ENCODE measurements at places on chromosomes 7 and 10.

GRCh38 chr7:102895602-102896001 lies 17.2 kb upstream of the LRRC17 start:
- no peak for DNase-seq

- no peak for DNase-seq
Observed at GRCh38 chr7:25726170-25726780, 425.7 kb upstream of the NFE2L3 start.

DNA sequence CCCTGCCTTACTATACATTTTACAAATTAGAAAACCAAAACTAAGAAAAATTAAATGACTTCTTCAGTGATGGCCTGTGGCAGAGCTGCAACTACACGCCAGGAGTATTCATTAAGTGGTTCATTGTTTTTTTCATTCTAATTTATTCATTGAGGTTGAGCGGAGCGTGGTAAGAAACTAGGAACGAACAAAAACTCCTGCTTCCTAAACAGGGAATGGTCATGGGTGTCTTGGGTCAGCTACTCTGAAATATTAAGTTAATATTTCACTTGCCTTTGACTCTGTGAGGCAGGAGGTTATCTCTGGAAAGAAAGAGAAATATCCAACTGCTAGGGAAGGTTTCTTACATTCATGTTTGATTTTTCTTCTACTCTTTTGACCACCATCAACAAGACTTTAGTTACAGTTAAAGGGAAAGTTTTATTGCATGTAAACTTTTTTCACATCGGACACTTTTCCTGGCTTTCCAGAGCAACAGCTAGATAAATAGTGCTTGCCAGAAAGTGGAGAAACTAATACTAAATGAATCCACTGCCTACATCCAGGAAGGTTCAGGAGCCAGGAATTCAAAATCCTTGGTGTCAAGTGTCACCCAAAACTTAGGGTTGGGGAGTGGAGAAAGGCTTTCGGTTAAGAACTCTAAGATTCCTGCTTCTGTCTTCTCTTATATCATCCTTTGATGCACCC lies 896 bp upstream of the GNG11 start:
- DNase-seq: no peak

DNA sequence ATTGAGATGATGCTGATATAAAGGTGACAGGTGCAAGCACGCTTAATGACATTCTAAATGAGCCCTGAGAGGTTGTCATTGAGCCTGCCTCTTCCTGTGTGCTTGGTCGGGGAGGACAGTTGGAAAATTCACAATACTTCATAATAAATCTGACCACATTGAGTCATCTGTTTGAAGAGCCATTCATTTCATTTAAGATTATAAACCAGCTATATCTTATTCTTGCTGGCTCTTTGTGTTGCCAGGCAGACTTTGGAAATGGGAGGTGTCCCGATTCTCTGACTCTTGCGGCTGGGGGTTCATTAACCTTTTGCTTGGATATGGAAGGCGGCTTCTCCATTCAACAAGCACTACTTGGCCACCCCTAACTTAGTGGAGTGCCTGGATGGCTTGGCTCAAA lies 198.2 kb downstream of the FANK1 start:
- DNase-seq: no peak

- DNase-seq: no peak
Observed at GRCh38 chr7:132542895-132543294, 33.4 kb downstream of the PLXNA4 start.

DNA sequence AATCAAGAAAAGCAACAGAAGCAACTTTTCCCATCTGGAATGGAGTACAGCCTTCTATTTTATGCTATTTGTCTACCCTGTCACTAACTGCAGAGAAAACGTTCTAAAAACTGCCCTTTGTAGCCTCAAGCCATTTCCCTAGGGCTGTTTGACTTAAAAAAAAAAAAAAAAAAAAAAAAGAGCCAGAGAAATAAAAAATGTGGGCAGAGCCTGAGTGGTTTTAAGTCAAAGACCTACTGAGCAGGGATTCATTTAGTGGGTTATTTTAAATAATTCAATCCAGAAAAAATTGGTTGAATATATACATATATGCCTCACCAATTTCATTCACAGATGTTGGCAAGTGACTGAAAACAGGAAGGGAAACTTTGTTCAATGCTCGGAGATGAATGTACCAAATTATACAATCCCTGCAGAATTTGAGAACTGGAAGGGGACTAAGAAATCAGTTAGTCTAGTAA lies 75.2 kb downstream of the PPP1R3C start:
- no peak for DNase-seq

- DNase-seq: no peak
Observed at GRCh38 chr7:121016966-121017365, 28.5 kb downstream of the CPED1 start.

GRCh38 chr10:52232561-52233350 lies 81.3 kb upstream of the DKK1 start:
- DNase-seq: peak; percentile 38

- no peak for DNase-seq
Observed at GRCh38 chr7:157475095-157475494, 138.3 kb downstream of the DNAJB6 start.

DNA sequence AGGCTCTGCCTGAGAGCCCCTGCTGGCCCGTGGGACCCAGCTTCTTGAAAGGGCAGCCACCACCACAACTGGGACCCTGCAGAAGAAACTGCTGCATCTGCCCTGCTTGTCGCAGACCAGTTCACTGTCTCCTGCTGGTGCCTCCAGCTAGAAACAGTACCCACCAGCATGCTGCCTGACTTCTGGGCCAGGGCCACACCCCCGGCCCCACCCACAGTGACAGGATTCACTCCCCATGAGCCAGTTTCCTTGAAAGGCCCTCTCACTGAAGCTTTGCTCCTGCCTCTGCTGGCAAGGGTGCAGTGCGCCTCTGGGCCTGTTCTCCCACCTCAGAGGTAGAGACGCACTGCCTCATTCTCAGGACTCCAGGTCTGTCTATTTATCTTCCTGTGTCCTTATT lies 32.4 kb downstream of the ANXA11 start:
- no peak for DNase-seq

- DNase-seq: peak; percentile 61
Observed at GRCh38 chr10:69636626-69637605, 6.9 kb downstream of the FAM241B start.

GRCh38 chr7:36473454-36474282 lies 84.0 kb downstream of the ANLN start:
- peak; percentile 47 for DNase-seq

DNA sequence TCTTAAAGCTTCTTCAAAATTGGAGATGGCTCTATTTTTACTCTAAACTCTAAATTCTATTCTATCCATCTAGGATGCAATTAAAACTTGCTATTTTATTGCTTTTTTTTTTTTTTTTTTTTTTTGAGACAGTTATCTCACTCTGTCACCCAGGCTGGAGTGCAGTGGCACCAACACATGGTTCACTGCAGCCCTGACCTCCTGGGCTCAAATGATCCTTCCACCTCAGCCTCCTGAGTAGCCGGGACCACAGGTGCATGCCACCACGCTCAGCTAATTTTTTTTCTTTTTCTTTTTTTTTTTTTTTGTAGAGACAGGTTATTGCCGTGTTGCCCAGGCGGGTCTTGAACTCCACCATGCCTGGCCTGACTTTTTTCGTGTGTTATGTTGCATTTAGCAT lies 41.2 kb downstream of the DNAJC1 start:
- DNase-seq: no peak

DNA sequence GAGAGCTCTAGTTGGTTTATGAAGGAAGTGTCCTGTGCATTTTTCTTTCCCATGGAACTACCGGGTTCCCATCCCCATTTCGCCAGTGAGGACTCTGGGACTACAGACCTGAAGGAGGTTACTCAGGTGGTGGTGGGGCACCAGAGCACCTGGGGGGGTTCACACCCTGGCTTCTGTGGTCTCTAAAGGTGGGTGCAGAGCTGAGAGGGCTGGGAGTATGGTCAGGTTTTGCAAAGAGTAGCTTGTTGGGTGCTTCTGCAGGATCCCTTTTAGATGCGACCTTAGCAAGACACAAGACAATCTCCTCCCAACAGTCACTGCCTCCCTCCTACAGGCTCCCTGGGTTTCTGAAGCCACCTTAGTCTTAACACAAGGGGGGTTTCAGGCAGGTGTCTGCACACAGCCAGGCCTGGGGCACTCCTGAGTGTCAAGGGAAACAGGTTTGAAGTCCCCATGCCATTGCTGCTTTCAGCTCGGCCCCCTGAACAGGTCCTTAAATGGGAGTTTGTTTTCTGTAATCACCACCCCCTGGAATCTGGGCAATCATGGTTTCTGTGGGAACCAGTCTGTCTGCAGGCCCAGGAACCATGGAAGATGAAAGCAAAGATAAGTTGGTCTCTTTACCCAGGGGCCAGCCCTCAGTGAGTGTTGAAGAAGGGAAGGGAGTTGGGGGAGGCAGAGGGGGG lies 9.9 kb upstream of the CXCL12 start:
- DNase-seq: no peak

DNA sequence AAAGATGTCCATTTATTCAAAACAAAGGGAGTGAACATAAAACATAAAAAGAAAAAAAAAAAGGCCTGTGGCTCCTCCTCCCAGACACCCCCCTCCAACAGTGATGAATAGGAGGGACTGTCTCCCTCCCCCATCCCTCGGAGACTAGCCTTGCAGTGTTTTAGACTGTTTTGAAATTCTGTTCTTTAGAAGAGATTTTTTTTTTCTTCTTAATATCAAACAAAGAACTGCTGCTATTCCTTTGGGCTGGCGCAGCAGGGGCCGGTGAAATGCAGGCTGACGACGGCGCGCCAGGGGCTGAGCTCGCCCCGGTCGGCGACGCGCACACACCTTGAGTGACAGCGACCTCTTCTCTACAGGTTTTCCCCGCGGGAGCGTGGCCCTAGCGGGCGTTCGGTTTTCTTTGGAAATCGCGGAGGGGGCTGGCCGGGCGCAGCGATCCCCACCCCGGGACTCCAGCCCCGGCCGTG lies at the start of gene LANCL2:
TSS of gene LANCL2 (plus strand) at position 133 of the 470 bp plus-strand sequence. CDS start 689 bp downstream, outside the sequence.
- peak; percentile 59 for DNase-seq

- no peak for DNase-seq
Observed at GRCh38 chr7:16691241-16691640, 45.3 kb downstream of the BZW2 start.

- no peak for DNase-seq
Observed at GRCh38 chr7:69782917-69783684, 184.8 kb downstream of the AUTS2 start.

DNA sequence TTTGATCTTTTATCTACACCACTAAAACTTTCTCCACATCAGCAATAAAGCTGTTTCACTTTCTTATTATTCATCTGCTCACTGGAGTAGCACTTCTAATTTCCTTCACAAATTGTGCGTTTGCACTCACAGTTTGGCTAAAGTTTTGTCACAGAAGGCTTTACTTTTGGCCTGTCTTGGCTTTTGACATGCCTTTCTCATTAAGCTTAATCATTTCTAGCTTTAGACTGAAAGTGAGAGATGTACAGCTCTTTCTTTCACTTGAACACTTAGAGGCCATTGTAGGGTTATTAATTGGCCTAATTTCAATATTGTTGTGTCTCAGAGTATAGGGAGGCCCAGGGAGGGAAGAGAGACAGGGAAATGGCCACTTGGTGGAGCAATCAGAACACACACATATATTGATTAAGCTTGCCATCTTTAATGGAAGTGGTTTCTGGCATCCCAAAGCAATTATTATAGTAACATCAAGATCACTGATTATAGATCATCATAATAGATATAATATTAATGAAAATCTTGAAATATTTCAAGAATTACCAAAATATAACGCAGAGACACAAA lies 512.5 kb downstream of the ETV1 start:
- no peak for DNase-seq

DNA sequence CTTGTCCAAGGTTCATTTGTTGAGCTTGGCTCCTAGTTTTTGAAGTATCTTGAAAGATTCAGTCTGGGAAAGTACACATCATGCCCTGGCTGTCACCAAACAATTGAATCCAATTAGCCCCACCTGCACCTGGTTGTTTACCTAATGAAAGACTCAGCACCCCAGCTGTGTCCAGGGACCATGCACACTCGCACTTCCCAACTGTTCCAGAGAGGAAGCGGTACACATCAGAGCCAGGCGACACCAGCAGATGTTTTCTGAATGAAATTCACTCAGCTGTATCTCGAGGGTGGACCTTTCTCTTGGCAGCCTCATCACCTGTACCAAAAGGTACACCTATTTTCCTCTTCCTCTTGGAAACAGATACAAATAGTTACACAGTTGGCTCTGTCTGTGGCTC lies 216.4 kb upstream of the LRGUK start:
- DNase-seq: no peak

Measured in Kasumi-1 (cell line).